ENCODE measurements at places on chromosomes 3 and 15.

DNA sequence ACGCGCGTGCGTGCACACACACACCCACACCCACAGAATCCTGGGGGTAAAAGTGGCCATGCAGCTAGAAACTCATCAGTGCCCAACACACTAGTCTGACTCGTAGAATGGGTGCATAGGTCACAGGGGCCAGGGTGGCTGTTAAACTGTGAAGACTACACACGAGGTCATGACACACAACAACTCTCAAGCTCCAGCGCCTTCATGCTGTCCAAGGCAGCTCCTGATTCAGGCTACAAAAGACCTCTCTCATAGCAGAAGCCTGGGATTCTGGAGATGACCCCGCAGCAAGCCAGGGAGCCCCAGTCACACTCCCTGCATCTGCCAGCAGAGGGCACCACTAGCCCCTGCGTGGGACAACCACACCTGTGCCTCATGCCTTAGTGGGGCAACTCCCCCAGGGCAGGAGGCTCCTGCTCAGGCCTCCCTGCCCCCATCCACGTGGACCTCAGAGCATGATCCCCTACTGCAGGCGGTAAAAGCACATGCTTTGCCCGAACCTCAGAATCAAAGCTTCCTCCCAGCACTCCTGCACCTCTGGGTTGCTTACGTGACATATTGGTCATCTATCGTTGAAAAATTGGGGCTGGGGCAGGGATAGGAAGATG, 93.1 kb downstream of the LRIG1 start:
- DNase-seq = peak; percentile 50

DNA sequence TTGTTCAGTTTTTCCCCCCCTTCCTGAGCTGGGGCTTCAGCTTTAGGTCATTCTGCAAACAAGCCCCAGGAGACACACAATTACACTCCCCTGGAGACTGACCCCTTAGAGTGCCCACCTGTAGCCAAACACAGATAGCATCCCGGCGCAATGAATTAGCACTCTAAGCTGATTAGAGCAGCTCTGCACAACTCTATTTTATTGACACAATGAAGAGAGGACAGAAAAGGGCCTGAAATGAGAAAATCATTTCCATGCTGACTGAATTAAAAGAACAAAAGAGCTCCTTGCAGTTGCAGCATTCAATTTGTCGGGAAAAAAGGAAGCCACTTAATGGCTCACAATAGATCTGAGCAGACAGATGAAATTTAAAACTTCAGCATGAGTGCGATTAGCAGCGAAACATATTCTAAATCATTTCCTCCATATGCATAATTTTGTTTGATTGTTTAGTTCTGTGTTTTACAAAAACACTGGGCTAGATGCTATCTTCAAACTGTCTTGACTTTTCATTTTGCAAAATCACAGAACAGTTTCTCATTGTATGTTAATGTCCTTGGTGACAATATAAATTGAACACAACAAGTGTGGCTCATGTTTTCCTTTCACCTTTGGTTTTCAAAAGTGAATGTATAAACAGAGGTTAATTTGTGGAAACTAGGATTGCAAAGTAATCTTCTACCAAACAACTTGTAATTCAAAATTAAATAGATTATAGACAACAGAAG, 308.6 kb downstream of the MECOM start:
- no peak for DNase-seq

GRCh38 chr15:35078221-35078915, 6.7 kb downstream of the NANOGP8 start:
- peak; percentile 4 for DNase-seq

DNA sequence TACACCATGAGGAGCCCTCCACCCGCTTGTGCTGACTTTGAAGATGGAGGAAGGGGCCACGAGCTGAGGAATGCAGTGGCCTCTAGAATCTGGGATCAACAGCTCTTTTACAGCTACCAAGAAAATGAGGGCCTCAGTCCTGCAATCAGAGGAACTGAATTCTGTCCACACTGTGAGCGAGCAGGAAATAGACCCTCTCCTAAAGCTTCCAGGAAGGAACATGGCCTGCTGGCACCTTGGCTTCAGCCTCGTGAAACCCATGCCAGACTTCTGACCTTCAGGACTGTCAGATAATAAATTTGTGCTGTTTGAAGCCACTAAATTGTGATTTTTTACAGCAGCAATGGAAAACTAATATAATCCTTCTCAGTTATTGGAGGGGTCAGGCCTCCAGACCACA, 61.9 kb downstream of the RAB11A start:
- DNase-seq = no peak

GRCh38 chr3:71591101-71591500, 7.6 kb upstream of the FOXP1 start:
- no peak for DNase-seq

DNA sequence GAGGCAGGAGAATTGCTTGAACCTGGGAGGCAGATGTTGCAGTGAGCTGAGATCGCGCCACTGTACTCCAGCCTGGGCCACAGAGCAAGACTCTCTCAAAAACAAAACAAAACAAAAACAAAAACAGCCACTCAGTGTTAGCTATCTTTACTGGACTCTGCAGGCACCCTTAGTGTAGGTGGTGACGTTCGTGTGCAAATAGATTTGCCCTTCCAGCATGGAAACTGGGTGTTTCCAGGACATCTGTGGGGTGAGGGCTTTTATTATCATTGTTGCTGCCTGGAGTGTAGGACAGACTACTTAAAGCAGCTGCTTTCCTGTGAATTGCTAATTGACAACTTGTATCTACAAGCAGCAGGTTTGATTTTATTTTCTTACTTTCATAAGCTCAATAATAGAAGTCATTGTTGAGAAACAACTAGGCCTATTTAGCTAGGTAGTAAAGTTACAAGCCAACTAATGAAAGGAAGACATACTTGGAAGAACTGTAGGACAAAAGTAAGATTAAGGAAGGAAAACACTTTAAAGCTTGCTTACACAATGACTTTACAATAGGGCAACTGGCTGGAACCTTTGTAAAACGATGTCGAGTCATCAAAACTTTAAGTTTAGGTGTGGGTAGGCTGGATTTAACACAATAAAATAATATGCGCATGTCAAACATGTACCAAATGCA, 25.4 kb upstream of the SPPL2A start:
- no peak for DNase-seq

DNA sequence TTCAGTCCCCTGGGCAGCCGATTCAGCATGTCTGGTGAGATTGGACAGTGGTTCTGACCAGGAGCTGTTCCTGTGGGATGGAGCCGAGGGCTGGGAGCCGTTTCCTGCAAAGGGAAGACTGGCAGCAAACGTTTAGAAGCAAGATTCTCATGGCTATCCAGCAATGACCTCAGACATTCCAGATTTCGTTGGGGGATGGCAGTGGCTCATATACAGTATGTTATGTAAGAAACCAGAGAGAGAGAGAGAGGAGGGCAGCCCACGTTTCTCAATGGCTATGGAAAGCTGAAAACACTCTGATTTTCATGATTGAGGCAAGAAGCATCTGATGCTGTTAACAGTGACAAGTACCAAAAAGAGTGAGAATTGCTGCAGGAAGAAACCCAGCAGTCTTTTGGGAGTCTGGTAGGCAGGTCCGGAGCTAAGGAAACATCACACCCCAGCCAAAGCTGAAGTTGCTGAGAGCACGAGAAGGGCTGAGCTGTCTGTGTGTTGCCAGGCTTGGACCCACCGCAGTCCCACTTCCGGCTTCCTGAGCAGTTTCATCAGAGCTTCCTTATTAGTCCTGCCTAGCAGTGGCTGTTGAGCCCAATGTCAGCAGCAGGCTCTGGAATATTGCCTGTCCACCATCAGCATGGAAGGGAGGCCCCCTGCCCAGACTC, 25.6 kb upstream of the VPS8 start:
- DNase-seq = no peak

DNA sequence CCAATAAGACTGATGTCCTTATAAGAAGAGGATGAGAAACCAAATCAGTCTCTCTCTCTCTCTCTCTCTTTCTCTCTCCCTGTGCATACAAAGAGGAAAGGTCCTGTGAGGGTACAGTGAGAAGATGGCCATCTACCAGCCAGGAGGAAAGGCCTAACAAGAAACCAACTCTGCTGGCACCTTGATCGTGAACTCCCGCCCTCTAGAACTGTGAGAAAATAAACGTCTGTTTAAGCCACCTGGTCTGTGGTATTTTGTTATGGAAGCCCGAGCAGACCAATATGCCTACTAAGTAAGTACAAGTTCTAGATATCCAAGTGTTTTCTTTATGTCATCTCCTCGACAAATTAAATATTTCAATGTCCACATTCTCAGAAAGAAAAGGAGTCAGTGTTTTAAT, 44.9 kb upstream of the TMC3 start:
- no peak for DNase-seq

DNA sequence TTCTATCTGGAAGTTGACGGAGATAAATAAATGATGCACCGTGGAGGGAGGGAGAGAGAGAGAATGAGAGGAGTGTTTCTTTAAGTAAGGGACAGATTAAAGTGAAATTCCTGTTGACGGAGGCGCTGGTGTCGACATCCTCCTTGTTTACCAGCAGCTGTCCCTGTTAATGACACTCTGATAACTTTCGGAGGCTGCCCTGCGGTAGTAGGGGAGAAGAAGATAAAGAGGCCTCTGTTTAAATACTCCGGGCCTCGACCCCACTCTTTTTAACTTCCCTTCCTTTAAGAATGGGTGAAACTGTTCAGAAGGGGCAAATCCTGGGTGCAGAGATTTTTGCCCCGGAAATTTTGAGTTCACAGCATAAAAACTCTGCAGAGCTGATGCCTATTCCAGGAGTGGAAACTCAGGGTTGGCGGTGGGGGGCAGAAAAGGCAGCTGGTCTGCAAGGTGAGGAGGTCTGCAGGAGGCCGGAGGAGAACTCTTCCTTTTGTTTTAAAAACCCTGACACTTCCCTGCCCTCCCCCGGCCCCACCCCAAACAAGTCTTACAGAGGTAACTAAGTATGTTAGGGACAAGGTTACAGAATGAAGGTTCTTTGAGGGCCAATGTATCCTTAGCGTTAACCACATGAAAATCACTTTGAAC, 276.6 kb upstream of the NR2F2 start:
- no peak for DNase-seq

DNA sequence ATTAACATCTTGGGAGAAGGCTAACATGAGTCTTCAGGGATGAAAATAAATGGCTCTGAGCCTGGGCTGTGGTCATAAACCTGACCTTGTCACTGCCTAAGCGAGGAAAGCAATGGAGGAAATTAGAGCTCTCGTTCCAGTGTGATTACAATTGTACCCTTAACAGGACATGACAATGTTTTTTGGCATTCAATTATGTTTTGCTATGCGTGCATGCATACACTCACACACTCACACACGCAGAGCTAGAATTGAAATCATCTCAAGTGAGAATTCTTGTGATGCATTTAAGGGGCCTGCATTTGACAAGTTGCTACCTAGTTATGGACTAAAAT, 24.1 kb downstream of the ZNF80 start:
- no peak for DNase-seq

DNA sequence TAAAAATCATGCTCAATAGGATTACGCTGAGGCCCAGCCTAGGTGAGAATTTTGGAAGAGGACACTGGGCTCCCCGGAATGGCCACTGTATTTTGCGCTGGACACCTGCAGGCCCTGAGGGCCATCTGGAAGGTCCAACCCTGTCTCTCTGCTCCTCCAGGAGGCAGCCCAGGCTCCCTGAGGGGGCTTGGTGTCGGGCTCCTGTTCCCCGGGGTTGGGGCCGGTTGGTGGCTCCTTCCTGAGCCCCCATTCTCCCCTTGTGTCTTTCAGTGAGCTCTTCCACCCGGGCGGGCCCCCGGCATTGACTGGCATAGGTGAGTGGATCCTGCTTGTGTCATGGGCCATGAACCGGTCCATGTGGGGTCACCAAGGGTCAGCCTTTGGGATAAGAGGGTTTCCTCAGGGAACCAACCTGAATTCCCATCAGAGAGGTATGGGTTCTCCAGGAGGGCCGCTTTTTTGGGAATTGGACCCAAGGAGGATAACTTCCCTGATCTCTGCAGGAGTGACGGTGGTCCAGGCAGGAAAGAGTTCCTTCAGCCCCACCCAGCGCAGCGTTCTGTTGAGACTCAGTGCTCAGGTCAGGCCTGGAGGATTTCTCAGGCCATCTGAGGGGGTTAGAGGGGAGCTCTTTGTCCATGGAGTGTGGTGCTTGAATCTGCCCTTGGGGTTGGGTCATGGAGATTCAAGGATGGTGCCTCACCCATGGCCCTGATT, 187.8 kb downstream of the UBE3A start:
- no peak for DNase-seq

DNA sequence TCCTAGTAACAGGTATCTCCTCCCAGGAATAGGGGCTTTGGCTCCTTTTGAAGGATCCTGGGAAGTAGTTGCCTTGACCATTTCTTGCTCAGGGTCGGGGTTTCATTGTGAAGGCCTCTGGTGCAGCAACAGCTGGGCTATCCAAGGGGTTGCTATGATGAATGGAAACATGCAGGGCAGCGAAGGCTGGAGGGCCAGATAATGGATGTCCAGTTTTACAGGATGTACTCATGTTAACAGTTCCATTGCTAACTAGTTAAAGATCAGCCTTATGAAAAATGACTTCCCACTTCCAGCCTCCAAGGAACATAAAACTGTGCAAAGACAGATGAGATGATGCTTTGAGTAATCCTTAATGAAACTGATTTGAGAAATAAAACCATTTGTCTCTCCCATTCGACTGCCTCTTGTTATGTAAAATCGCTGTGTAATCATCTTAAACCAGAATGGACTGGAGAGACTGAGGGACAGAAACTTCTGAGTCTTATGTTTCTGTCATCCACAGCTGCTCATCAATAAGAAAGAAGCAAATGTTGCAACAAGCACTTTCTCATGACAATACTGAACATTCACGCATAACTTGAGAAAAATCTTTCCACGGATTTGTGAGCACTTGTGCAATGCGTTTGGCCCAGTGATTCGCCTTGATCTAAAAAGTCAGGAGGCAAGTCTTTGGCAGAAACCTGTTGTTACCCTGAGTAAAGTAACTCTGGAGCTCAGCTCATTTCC, 473.5 kb upstream of the RGMA start:
- no peak for DNase-seq

DNA sequence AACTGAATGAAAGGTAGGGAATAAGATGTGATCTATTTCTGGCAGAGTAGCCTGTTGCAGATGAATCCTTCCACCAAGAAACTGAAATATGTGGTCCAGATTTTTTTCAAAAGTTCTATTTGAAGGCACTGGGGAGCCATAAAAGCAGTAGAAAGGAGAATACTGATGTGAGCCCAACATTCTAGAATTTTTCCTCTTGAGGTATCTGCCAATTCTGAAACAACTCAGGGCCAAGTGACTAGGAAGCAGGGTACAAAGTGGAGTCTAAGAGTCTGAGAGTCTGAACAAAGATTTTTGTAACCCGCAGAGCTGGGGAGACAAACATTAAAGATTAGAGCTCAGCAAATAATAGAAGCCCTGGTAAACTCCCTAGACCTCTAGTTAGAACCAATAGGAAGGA, 58.3 kb upstream of the SLCO3A1 start:
- no peak for DNase-seq

DNA sequence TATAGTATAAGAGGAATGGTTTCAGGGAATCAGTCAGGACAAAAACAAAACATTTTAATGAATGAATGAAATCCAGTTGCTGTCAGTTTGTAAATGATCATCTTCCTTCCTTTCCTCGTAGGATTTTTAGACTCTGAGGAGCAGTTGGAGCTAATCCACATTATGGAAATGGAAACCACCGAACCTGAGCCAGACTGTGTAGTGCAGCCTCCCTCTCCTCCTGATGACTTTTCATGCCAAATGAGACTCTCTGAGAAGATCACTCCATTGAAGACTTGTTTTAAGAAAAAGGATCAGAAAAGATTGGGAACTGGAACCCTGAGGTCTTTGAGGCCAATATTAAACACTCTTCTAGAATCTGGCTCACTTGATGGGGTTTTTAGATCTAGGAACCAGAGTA, 3.1 kb downstream of the TIPARP start:
- DNase-seq = no peak

GRCh38 chr3:172142864-172143451, 103.6 kb downstream of the FNDC3B start:
- DNase-seq = no peak

- no peak for DNase-seq
These were observed 83.3 kb downstream of the TMEM108 start for GRCh38 chr3:133121450-133121849.

Measured in stimulated activated CD4-positive, alpha-beta T cell treated with anti-CD3 and anti-CD28 coated beads, Interleukin-15, amount 100 ng/mL, for 48 hours (primary cell).